HAP-1 (cell line): ENCODE measurements at places on chromosomes 2 and 18.

GRCh38 chr2:191253476-191253875 lies 8.3 kb downstream of the MYO1B start:
- no peak for DNase-seq

GRCh38 chr2:180038997-180039396 lies 31.9 kb upstream of the CWC22 start:
- DNase-seq: no peak

DNA sequence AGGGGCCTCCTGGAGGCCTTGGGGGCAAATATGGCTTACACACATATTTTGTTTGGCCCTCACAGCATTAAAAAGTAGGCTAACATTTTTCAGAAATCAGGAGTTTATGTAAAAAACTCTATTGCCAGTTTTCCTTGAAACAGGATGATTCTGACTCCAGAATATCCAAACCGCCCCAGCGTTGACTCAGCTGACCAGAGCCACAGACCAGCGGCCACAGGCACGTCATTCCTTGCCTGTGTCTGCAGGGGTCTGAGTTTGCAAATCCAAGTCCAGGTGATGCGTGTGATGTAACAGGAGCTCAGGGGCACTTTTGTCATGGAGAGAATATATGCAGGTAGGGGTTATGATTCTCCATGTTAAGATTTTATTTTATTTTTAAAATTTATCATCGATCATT lies 79.4 kb upstream of the ALKAL2 start:
- no peak for DNase-seq

- no peak for DNase-seq
Measured at GRCh38 chr18:45782662-45783061, 42.8 kb upstream of the SIGLEC15 start.

GRCh38 chr2:152529420-152530115 lies 187.7 kb downstream of the PRPF40A start:
- DNase-seq: no peak

DNA sequence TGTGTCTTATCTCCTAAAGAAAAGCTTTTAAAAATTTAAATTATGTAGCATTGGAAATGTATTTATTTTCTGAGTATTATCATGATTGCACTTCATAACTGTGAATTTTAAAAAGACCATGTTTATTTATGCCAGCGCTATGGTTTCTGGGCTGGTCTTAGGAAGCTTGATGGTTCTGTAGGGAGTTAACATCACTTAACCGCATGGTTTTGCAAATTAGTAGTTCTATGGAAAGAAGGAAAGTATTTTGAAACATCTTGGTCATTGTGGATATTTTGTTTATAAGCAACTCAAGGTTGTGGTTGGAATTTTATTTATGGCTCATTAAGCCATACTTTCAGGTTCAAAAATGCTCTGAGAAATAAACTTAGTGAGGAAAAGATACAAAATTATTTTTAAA lies 549.4 kb downstream of the STK39 start:
- DNase-seq: no peak

DNA sequence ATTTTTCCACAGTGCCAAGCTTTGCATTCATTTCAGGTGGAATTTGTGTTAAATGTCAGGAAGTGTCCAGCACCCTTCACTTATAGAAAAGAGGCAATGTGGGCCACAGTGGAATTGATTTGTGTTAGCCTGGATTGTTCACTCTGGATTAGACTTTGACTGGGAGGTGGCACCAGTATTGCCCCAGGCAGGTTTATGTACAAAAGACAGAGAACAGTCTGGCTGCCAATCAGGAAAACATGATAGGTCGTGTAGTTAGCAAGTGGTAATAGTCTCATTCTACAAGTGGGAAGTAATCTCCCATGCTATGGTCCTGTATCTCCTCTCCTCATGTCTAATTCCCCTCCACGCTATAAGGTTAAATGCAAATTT lies 45.6 kb downstream of the RAB27B start:
- DNase-seq: peak; percentile 21

DNA sequence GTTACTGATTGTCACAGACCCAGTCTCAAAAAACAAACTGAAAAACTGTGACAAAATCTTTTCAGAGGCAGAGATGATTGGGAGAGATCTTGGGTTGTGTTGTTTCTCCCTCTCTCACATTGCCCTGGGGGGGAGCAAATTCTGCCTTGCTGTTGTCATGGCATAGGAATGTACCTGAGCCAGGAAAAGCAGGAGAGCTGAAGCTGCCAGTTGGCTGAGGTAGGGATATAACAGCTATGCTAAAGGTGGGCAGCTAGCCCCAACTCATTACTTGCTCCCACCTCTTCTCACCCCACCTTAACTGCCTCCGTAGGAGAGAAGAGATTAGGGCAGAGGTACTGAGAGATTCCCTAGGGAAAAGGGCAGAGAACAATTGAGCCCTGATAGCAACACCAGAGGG lies 299.3 kb downstream of the OSR1 start:
- no peak for DNase-seq
